ENCODE measurements at places on chromosomes 4 and X. TPM values are rescaled to one million over a fixed set of nuclear protein-coding genes. Genes with fewer than 3 reads are reported as not detected.

TECRL gene
- not detected for total RNA-seq

TMPRSS11D gene
- total RNA-seq: 0.16 TPM

CTBP1 gene
- 183 TPM for total RNA-seq

DGAT2L6 gene
- 0.16 TPM for total RNA-seq

CLIC2 gene
- total RNA-seq: 10.4 TPM

ATP2B3 gene
- total RNA-seq: not detected

SERPINA7 gene
- total RNA-seq: not detected

UGT2B10 gene
- not detected for total RNA-seq

MAGEA2B gene
- total RNA-seq: not detected

MND1 gene
- 6.5 TPM for total RNA-seq

PABPC4L gene
- total RNA-seq: 1.4 TPM

GRID2 gene
- not detected for total RNA-seq

LARP7 gene
- 22.8 TPM for total RNA-seq

CASK gene
- total RNA-seq: 10.8 TPM

TMPRSS11B gene
- not detected for total RNA-seq

KLHL13 gene
- total RNA-seq: 0.82 TPM

CLTRN gene
- not detected for total RNA-seq

CACNA1F gene
- 0.31 TPM for total RNA-seq

RASGEF1B gene
- 0.44 TPM for total RNA-seq

GPR50 gene
- total RNA-seq: not detected

EDNRA gene
- total RNA-seq: 0.16 TPM

TMLHE gene
- total RNA-seq: 7.0 TPM

MAGEB5 gene
- total RNA-seq: not detected

ATP5ME gene
- total RNA-seq: 236 TPM

TRIM61 gene
- total RNA-seq: not detected

BEX4 gene
- total RNA-seq: 10.4 TPM

Measured in bladder microvascular endothelial cell (primary cell).